ENCODE measurements at places on chromosomes 7 and 10.

DNA sequence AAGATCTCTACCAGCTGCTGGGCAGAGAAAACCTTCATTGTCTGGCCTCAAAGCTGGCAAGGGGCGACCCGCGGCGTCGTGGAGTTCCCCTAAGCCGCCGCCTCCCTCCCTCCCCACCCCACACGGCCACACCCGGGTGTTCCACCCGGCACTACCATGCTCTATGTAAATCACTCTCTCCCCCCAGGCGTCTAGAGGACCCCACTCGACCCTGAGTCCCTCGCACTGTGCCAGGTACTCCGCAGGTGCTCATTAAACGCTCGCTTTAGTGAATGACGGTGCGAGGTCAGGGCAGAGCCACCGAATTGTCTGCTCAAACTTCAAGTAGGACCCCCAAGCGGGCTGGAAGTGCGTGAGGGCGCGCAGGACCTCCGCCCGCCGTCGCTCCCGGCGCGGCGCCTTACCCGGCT lies 628 bp downstream of the PARP12 start:
- DNase-seq, result peak; percentile 44

- DNase-seq, result no peak
These were observed 573.4 kb downstream of the ETV1 start for GRCh38 chr7:13416071-13416470.

- no peak for DNase-seq
These were observed 9.5 kb downstream of the ACTR1A start for GRCh38 chr10:102492983-102493382.

DNA sequence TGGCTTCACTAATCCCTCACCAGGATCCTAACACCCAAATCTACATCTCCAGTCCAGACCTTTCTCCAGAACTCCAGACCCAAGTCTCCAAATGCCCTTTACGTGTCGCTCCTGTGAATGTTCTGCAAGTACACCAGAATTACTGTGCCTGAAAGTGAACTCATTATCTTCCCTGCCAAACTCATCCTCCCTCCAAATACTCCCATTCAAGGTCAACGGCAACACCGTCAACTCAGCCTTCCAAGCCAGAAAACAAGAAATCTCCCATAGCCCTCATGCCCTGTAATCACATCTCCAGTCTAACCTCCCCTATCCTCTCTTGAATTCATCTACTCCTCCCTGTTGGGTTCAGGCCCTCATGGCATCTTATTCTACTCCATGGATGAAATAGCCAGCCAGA lies 12.3 kb downstream of the CREB3L2 start:
- no peak for DNase-seq

DNA sequence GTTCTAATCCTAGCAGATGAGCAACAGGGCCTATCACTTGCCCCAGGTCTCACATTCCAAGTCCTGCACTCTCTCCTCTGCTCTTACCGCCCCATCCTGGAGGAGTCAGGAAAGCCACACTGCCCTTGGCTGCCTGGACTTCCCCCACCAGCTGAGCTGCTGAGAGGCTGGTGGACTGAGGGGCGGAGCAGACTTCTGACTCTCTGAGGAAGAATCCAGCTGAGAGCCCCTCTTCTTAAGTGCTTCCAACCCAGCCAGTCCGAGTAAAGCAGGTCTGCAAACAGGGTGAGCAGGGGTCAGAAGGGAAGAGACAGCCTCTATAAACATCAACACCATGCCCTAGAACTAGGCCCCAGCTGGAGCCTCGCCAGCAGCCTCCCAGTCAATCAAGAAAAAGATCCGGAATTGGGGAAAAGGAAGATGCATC lies 92.4 kb upstream of the TMEM72 start:
- DNase-seq, result no peak

DNA sequence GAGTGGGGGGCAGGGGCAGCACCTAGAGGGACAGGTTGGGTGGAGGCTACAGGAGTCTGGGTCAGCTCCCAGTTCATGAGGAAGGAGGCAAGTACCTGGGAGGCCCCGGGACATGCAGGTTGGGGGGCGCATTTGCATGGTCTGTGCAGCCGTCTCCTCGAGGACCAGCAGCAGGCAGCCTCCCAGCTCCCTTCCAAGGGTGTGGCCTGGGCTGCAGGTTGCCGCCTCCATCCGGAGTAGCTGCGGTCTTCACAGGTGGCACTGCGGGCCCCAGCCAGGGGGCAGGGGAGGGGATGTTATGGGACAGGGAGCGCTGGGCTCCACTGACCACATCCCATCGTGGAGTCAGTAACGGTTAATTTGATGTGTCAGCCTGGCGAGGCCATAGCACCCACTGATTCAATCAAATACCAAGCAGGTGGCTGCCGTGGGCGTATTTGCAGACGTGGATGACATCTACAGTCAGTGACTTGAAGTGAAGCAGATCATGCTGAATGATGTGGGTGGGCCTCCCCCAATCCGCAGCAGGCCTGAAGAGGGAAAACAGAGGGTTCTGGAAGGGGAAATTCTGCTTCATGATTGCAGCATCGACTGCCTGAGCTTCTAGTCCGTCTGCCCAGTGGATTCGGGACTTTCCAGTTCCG lies 81.6 kb downstream of the PRKAG2 start:
- DNase-seq, result peak; percentile 83

DNA sequence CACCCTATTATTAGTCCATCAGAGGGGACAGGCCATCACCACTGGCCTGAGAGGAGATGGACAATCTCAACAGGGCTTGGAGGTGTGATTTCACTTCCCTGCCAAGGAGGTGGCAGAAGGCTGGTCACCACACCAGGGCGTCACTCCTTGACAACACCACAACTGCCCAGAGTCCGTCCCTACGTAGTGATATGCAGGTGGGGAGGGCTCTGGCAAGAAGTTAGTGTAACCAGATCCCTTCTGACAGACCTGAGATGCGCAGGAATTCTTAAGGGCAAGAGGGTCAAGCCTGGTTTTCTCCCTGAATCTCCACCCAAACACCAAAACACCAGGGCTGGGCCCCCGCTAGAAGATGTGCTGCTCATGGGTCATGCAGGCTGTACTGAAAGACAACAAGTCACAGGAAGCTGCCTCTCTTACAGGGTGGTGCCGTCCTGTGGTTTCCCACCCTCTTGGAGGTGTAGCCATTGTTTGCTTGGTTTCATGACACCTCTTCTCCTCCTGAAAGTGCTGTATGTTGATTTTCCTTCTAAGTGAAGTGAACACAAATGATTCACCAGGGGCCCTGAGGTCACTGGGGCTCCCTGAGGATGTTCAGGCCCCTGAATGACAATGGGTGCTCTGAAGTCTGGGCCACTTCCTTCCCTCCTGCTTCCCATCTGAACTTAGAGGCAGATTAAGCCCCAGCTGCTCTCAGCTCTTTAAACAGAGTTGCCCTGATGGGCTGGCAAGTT lies 27.1 kb downstream of the ATXN7L1 start:
- peak; percentile 68 for DNase-seq

DNA sequence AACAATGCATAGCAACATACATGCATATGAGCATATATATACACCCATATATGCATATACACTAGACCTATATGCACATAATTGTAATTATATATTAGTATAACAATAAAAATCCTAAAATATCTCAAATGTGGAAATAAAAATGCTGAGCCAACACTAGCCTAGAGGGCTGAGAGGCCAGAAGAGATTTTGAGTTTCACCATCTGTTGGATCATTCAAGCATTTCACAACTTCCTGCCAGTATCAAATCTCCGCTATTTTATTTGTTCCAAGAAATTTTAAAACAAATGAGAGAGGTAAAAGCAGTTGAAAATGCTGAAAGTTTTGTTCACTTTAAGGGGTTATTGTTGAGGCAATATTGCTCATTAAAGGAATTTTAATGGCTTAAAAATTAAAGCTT lies 187.0 kb downstream of the PCDH15 start:
- DNase-seq, result no peak

DNA sequence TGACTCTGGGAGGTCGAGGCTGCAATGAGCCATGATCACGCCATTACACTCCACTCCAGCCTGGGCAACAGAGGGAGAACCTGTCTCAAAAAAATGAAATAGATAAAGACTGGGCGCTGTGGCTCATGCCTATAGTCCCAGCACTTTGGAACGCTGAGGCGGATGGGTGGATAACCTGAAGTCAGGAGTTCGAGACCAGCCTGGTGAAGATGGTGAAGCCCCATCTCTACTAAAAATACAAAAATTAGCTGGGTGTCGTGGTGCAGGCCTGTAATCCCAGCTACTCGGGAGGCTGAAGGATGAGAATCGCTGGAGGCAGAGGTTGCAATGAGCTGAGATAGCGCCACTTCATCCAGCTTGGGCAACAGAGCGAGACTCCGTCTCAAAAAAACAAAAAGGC lies 1.1 kb upstream of the DDX21 start:
- no peak for DNase-seq

GRCh38 chr10:85623342-85623741 lies 743.3 kb downstream of the GRID1 start:
- no peak for DNase-seq

DNA sequence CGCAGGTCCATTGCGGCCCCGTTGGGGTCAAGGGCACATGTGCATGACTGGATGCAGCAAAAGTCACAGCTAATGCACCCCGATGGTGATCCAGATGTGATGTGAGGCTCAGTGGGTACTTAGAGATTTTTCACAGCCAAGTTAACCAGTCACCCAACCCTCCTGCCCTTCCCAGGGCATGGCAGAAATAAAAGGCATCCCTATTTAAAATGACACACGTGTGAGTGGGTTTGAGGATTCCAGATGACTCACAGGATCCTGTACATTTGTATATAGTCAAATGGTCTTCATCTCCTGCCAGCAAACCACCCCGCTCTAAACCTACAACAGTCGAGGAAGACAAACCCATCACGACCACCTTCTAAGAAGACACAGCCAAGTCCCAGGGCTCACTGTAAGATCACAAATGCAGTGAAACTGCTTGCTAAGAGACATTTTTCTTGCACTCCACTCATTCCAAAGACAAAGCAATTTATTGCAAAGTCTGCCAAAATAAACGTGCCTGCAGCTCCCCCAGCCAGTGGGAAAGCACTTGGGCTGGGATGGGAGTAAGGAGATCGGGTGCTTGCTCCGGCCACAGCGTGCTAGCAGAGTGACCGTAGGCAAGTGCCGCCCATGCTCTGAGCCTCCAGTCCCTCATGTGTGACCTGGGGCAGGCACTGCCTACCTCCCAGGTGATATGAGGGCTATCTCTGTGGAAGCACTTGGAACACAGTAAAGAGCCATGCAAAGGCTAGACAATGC lies 86.6 kb upstream of the MACROH2A2 start:
- no peak for DNase-seq

DNA sequence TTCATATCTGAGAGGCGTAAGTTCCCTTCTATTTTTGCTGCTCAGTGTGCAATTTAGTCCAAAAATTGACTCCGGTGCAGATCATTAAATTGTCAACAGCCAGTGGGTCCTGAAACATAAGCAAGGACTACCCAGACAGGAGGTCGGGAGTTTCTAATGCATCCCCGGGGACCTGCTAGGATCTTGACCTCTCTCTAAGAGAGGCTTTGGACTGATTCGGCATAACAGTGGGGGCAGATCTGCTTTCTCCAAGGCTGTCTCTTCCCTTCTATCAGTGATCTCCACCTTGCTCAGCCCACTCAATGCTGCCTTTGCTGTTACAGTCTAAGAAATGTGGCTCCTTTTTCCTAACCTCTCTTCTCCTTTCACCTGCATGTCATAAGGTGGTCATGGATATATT lies 199.1 kb upstream of the NRP1 start:
- DNase-seq, result no peak

GRCh38 chr7:67791918-67792317 lies 795.3 kb downstream of the TYW1 start:
- no peak for DNase-seq

DNA sequence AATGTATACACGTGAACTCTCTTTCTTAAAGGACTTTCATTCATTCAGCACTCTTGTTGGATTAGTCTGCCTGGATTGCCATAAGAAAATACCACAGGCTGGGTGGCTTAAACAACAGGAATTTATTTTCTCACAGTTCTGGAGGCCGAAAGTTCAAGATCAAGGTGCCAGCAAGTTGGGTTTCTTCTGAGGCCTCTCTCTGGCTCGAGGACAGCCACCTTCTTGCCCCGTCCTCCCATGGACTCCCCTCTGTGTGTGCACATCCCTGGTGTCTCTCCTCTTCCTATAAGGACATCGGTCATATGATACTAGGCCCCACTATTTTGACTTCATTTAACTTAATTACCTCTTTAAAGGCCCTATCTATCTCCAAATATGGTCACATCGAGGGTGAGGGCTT lies 110.4 kb upstream of the BMPER start:
- DNase-seq, result no peak

DNA sequence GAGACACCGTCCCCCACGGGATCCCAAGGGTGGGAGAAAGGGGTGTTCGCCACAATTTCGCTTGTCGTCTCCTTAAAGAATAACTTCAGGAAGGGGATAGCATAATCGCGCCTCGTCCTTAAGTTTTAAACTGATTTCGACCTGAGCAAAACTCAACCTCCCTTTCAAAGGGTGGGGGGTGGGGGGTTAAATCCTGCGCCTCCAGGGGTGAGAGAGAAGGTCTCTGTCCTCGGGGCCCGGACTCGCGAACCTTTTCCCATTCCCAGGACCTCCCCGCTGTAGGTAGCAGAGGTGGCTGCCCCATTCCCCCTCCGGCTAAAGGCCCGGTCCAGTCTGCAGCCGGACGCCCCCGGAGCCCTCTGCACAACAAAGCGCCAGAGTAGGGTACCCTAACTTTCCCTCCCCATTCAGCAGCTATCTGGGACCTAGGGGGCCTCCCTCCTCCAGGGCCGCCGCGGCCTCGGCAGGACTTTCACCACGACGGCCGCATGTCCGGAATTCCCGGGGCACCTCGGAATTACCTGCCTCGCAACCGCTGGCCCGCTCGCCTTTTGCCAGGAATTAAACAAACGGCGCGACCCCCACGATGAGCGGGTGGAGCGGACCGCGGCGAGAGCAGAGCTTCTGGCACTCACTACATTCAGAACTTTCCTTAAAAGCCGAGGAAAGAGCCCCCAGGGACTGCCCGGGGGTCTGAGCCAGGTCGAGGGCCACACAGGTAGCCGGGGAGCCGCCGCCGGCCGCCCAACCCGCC lies 1.7 kb downstream of the CDK6 start:
- DNase-seq, result no peak
